ENCODE measurements at places on chromosomes 7 and 10.

- DNase-seq: no peak
Measured at GRCh38 chr7:14233076-14233867, 243.8 kb upstream of the ETV1 start.

GRCh38 chr10:62805231-62806099 lies 945 bp downstream of the ADO start:
- peak; percentile 22 for DNase-seq

GRCh38 chr10:72219235-72219814 lies 3.2 kb upstream of the ASCC1 start:
- no peak for DNase-seq

DNA sequence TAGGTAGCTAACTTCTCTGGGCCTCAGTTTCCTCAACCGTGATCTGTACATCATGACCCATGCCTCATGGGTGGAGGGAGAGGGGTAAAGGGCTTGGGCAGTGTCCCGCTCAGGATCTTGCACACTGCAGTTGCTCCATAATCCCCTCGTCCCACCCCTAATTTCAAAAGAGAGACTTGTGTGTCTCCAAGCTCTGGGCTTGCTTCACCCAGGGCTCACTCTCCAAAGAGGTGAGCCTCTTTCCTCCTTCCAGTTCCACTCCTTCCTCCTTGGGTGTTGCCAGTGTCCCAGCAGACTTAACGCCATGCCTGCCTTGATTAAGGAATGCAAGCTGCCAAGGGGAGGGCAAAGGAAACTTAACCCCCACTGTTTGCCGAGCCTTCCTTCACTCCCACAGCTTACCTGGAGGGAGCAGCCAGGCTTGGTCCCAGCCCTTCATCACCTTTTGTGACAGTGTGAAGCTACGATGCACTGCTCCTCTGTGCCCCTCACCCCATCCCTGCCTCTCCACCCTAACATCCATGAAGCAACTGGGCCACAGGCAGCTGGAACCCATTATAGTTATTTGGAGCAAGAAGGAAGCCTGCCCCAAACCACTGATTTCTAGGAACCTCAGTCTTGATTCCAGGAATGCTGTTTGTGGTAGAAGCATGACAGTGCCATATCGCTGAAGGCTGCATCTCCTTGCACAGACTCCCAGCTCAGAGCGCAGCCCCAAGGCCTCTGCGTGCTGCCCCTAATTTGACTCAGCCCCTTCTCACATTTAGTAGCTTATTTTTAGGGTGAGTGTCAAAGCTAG lies 363.3 kb downstream of the TNS3 start:
- DNase-seq: no peak

DNA sequence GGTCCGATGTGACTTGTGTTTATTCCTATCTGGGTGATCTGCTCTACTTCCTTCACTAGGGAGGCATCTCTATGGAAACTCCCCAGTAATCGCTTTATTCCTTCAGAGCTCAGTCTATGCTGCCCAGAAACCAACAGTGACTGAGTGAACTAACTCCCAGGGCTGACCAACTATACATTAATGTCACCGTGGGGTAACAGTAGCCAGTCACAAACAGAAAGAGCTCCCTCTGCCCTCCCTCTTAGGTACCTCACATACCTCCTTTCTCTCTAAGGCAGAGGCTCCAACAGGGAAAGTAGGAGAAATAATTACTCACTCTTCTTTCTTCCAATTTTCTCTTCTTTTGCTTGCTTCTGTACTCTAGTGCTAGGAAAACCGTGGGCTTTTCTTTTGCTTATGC lies 855.0 kb downstream of the REEP3 start:
- no peak for DNase-seq

- DNase-seq: no peak
Measured at GRCh38 chr7:140928491-140929309, 4.0 kb upstream of the BRAF start.

DNA sequence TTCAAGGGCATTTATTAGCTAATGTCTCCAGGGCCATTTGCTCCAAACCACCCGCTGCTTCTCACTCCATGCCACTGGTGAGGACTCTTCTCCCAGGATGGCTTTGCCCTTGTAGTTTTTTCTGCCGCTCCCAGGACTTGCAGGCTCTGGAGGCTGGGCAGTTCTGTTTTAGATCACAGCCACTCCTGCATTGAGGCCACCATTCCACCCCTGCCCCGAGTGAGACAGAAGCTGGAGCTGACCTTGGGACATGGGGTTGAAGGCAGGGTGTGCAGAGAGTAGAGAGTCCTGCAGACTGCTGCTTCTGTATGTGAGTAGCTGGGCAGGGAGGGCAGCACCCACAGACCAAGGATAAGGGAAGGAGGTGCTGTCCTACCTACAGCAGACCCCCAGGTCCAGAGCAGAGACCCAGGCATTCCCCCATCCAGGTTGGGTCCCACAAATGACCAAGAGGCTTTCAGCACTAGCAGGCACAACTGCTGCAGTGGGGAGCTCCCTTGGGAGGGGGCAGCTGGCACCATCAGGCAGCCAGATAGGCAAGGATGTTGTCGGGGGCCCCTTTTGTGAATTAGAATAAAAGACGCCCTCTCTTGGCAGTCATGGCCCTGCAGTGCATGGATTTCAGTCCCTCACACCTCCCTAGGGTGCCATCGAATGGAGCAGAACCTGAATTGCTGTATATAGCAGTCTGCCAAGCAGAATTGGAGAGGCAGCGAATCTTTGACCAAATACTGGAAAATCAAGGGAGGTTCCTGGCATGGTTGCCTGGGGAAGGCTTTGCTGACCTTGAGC lies 22.7 kb upstream of the ADCYAP1R1 start:
- no peak for DNase-seq

DNA sequence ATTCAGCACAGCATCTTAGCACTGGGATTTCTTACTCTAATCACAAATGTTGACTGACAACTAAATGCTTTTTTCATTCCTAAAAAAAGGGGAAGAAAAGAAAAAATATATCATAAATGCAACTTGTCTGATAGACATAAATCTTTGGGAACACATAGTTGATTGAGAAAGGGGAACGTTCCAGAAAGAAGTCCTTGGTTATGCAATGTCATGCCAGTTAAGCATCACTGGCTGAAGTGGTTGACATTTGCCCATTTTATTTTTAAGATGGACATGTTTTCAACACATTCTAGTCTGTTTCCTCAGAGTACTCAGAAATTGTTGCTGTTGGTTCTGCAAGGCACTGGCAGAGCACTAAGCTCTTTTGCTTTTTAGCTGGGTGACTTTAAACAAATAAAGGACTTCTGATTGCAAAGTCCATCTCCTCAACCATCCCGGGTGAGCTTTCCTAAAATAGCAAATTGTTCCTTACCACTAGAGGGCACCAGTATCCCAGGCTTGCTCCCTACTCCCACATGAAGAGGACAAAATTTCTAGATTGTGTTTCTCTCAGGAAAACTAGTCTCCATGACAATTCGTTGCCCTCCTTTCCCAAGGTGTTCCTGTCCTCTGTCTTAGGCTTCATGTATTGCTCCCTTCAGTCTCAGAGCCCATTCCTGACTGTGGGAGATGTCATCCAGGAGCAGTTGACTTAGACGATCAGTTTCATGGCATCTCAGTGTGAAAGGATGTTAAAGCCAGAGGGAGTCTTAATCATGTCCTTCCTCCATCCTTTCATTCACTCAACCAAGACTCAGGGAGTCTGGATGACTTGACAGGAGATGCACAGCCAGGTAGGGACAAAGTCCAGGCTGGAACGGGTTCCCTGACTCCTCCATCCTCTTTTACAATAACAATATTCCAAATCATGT lies 23.9 kb downstream of the OPALIN start:
- peak; percentile 62 for DNase-seq

DNA sequence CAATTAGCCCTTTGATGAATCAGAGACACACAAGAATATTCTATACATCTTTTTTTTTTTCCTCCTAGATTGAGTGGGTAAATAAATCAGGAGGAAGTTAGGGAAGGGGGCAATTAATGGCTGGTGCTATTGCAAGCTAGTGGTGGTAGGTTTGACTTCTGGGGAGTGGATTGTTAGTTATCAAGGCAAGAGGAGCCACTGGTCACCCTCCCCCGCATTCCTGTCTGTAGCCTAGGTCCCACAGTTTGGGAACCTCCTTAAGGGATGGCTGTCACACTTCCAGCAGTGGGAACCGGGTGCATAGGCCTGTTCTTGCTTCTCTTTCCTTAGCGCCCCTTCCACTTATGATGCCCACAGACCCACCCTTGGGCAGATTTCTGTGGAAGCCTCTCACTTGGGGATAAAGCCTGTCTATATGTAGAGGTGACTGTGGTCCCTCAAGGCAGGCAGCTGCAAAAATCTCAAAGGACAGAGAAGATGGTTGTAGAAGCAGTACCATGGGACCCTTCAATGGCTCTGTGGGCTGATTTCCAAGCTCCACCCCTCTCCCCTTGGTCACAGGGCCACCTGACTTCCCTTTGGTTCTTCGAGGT lies 2.3 kb upstream of the ADCK2 start:
- DNase-seq: no peak

GRCh38 chr7:19491821-19492452 lies 216.9 kb downstream of the POLR1F start:
- DNase-seq: peak; percentile 40

DNA sequence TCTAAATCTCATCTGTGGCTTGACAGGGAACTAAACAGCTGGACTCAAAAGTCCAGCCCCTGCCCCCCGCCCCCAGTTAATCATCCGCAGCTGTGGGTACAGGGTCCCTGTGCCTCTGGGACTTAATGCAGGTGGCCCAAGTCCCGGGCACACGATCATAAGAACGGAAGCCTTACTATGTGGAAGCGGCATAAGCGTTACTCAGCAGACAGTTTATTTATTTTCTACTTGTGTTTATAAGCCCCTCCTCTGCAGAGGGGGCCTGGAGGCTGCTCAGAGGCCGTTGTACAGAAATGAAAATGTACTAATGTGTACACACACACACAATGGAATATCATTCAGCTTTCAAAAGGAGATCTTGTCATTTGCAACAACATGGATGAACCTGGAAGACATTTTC lies 158.0 kb upstream of the TNS3 start:
- no peak for DNase-seq

DNA sequence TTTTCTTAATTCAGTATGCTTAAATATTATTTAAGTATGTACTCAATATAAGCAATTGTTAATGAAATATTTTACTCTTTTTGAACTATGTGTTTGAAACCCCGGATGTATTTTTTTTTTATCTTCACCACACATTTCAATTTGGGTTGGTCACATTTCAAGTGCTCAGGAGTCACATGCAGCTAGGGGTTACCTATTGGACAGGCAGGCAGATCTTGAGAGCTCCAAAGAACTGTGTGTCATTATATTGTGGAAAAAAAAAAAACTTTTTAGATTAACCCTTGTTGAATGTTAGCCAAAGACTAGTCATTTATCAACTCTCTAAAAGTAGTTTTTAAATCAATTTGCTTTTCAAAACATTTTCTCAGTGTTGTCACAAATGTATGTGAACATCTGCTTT lies 37.2 kb downstream of the IKZF1 start:
- DNase-seq: no peak

DNA sequence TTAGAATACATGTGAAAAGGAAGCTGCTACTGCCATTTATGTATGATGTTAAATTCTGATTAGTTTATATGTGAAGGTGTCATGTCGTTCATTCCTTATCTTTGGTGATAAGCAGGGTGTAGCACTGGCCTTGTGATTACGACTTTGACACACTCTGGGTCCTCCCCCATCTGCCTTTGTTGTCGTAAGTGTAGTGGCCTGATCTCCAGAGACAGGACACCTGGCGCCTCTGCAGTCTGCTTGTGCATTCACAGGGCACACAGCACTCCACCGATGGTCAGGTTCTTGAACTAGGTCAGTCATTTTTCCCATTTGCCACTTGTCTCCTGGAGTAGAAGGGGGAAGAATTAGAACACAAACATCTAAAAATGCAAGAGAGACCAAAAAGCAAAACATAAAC lies 186.0 kb downstream of the PRKCQ start:
- no peak for DNase-seq

- DNase-seq: peak; percentile 97
Measured at GRCh38 chr10:28676968-28677887, at the start of gene BAMBI. BAMBI (plus strand) TSS chr10:28677521; CDS start chr10:28677898, 377 bp downstream.

- DNase-seq: no peak
Measured at GRCh38 chr10:99364125-99364524, 35.0 kb downstream of the CNNM1 start.

- no peak for DNase-seq
Measured at GRCh38 chr10:59176241-59177030, at the start of gene PHYHIPL. PHYHIPL (plus strand) TSS chr10:59176643; CDS start chr10:59176854, 211 bp downstream.

GRCh38 chr7:95035295-95035694 lies 127.9 kb downstream of the PPP1R9A start:
- DNase-seq: no peak

- DNase-seq: no peak
Measured at GRCh38 chr7:7739204-7740036, 21.0 kb upstream of the RPA3 start.

GRCh38 chr7:2445898-2446555 lies 30.2 kb downstream of the GRIFIN start:
- no peak for DNase-seq

DNA sequence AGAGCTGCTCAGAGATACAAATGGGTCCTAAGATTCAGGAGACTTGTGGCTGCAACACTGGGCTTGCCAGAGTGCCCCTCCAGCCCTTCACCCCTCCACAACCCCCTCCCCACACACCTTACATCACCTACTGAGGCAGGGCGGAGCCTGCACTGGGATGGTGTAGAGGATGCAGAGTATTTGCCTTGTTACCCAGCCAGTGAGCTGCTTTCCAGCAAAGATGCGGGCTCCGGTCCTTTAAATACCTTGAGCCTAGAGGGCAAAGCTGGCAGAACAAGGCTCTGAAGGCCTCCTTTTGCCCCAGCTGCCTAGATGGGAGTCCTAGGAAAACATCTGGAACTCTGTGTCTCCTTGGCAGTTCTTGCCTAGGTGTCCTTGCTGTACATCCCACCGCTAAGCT lies 34.6 kb downstream of the KAZALD1 start:
- no peak for DNase-seq

DNA sequence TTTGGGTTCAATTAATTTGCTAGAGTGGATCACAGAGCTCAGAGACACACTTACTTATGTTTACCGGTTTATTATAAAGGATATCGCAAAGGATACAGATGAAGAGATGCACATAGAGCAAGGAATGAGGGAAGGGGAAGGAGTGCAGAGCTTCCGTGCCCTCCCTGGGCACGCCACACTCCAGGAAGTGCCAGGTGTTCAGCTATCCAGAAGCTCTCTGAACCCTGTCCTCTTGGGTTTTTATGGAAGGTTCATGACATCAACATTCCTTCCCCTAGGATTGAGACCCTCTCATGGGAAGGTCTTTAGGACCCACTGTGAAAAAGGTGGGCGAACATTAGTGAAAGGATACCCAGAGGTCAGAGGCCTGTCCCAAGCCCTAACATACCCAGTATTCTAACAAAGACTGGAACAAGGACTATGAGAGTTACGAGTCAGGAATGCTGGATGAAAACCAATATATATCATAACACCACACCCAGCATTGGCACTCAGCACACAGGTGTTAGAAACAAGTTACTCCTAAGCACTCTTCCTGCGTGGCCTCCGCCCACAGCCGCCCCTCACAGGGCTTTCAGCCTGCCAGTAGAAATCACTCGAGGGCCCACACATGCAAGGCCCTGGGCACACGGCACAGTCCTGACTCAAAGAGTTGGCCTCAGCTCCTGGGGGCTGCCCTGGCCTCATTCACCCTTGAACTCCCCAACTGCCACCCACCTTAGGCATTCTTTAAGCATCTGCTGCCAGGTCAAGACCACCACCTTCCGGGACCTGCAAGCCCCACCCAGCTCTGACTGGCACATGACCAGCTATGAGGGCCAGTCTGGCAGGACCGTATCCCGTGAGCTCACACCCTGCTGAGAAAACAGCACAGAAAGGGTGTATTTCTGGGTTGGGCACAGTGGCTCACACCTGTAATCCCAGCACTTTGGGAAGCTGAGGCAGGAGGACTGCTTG lies 5.6 kb upstream of the AIFM2 start:
- peak; percentile 77 for DNase-seq

GRCh38 chr7:99369767-99370391 lies 4.7 kb upstream of the ARPC1B start:
- no peak for DNase-seq

- no peak for DNase-seq
Measured at GRCh38 chr10:76329891-76330575, 898.6 kb downstream of the LRMDA start.
